ENCODE measurements at places on chromosomes 13 and 19. TPM values are rescaled to one million over a fixed set of nuclear protein-coding genes. Genes with fewer than 3 reads are reported as not detected.

Gene KLF12
- polyA plus RNA-seq: 0.55 TPM

Gene TJP3
- 0.32 TPM for polyA plus RNA-seq

Gene DYRK1B
- 35.3 TPM for polyA plus RNA-seq

Gene TEX26
- polyA plus RNA-seq: not detected

Gene INAFM1
- polyA plus RNA-seq: 21.2 TPM

Gene ZNF582
- polyA plus RNA-seq: 2.4 TPM

Gene KIR2DL4
- polyA plus RNA-seq: not detected

Gene ZSCAN1
- polyA plus RNA-seq: not detected

Gene ZNF568
- 4.0 TPM for polyA plus RNA-seq

Gene LYPD5
- polyA plus RNA-seq: 0.26 TPM

Gene FLT3LG
- polyA plus RNA-seq: 4.5 TPM

Gene TUBA3C
- polyA plus RNA-seq: 0.03 TPM

Gene TMEM38A
- polyA plus RNA-seq: 295 TPM

Gene C13orf46
- not detected for polyA plus RNA-seq

Gene KDM4B
- polyA plus RNA-seq: 9.3 TPM

Gene SMIM17
- polyA plus RNA-seq: 0.10 TPM

Gene IGSF23
- 0.23 TPM for polyA plus RNA-seq

Measured in psoas muscle (tissue), 8 donors.